Effector CD4-positive, alpha-beta T cell (primary cell): ENCODE measurements at places on chromosomes 4 and X.

DNA sequence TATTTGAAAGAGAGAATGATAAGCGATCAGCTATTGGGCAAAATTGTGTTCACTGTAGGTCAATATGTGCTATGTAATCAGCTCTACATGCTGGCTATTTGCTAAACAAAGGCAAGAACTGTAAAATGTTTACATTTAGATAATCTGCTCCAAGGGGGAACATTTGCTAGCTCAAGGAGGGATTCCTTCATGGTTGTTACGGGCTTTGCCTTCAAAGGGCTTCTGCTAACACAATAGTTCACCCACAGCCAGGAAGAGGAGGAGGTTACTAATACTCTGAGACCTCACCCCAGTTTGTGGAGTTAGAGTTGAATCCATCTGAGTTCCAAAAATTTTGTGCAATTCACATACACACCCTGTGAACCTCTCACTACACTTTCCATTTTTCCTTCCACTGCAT is 107.6 kb upstream of the BMP3 start:
- DNase-seq: no peak

DNA sequence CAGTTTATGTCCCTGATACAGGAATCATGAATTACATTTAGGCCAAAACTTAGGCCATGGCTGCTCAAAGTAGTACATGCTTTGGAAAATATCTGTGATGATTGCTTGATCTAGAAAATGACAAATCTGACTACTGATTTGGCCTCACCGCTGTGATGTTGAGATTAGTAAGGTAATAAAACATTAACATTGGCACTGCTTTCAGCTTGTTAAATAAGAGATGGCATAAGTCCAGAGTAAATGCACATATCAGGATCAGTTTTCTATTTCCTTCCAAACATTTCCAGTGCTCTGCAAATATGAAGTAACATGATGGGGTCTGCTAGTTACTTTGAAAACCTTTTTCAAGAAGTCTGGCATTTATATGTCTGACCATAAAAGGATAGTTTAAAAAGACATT is 687.3 kb upstream of the ACTRT1 start:
- no peak for DNase-seq

GRCh38 chrX:23312136-23312535 is 22.5 kb upstream of the PTCHD1 start:
- no peak for DNase-seq

GRCh38 chrX:46208225-46208854 is 336.9 kb downstream of the ZNF674 start:
- DNase-seq: no peak
